ENCODE measurements at places on chromosomes 7 and 10.

DNA sequence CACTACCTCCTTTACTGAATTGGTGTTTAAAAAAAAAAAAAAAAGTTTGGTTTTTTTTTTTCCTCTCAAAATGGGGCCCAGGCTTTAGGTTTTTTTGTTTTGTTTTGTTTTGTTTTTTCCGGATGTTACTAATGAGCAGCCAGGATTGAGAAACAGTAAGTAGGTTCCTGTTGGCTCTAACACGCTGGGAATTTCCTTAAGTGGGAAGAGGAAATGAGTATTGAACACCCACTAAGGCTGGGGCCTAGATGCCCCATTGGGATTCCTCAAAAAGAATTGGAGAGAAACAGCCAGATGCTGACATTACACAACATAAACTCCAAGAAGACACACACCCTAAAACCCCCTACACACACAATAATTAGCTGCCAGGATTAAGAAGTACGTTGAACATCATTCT, 102.2 kb upstream of the NANOS1 start:
- DNase-seq = no peak

GRCh38 chr10:6271663-6272062, 68.9 kb downstream of the PFKFB3 start:
- no peak for DNase-seq

GRCh38 chr7:7607010-7607409, 33.5 kb upstream of the UMAD1 start:
- no peak for DNase-seq

GRCh38 chr10:34769899-34770298, 45.2 kb downstream of the PARD3 start:
- DNase-seq = no peak

DNA sequence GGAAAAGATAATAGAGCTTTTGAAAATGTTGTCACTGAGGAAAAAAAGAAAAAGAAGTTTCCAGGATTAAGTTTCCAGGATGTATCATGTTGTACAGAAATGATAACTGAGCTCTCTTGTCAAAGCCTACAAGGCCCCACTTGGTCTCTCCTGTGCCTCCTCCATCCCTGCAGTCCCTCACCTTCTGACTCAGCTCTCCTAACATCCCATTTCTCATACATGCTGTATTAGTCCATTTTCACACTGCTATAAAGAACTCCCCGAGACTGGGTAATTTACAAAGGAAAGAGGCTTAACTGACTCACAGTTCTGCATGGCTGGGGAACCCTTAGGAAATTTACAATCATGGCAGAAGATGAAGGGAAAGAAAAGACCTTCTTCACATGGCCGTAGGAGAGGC, 3.8 kb upstream of the DGKI start:
- DNase-seq = no peak

GRCh38 chr10:121683366-121683765, 85.1 kb upstream of the FGFR2 start:
- DNase-seq = no peak

GRCh38 chr7:136053689-136054485, 76.7 kb upstream of the MTPN start:
- DNase-seq = no peak

DNA sequence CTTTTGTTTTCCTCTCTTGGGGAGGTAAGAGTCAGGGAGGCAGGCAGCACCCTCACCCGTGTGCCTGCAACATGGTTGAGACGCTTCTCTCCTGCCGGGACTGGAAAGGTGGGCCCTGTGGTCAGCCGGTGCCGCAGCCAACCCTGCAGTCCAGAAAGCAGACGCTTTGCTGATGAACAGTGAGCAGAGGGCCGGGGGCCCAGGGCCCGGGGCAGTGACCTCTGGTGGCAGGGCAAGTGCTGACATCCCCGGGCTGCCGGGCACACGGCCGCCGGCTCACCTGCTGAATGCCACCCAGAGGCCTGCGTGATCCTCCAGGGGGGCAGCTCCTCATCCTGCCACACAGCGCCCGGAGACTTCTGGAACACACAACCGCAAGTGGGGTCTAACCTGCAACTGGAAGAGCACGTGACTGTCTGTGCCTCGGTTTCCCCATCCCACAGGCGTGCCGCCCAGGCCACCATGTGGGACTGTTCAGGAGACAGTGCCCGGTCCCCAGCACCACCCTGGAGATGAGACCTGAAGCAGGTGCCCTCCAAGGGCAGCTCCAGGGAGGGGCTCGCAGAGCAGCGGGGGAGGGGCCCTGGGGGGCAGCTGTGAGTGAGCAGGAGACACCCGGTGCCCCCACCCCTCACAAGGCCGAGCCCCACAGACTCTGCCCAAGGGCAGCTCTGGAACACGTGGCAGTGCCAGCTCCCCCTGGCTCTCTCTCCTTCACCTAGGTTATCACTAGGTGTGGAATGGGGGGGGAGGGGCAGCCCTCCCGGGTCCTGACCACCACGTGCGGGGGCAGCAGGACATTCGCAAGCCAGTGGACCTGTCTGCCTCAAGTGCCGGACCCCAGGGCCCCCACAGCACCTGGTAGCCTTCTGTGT, 2.2 kb upstream of the ADGRA1 start:
- no peak for DNase-seq

DNA sequence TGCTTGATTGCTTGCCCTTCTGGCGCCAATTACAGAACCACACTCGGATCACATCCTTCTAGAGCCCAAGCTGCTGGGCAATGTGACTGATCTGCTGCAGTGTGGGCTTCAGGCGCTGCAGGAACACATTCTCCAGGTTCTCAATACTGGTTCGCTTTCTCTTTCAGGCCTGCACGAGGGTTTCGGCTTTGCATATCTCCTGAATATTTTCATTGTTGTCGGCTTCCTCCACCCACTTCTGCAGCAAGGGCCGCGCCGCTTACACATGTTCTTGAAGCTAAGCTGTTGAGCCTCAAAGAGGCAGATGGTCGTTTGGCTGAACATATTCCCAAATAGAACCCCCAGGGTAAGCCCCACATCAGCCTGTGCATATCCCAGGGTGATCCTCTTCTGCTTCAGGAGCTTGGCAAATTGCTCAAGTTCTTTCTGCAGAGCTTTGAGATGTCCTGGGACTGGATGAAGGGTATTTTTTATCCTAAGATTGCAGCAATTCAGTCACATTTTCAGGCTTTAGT, 64.6 kb downstream of the HERC4 start:
- DNase-seq = no peak

DNA sequence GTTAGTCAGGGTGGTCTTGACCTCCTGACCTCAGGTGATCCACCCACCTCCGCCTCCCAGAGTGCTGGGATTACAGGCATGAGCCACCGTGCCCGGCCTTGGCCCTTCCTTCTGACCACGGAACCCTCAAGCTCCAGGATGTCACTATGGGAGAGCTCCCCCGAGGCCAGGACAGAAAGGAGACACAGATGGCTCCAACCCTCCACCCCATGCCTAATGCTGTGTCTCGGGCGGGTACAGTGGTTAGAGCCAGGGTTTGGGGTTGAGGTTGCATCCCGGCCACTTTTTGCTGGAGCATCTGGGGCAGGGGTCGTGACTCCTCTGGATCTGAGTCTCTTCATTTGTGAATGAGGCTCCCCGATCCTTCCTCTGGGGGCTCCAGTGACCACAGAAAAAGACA, 8.1 kb downstream of the MYL10 start:
- no peak for DNase-seq

- no peak for DNase-seq
Measured at GRCh38 chr7:46026741-46027140, 105.7 kb upstream of the IGFBP3 start.

DNA sequence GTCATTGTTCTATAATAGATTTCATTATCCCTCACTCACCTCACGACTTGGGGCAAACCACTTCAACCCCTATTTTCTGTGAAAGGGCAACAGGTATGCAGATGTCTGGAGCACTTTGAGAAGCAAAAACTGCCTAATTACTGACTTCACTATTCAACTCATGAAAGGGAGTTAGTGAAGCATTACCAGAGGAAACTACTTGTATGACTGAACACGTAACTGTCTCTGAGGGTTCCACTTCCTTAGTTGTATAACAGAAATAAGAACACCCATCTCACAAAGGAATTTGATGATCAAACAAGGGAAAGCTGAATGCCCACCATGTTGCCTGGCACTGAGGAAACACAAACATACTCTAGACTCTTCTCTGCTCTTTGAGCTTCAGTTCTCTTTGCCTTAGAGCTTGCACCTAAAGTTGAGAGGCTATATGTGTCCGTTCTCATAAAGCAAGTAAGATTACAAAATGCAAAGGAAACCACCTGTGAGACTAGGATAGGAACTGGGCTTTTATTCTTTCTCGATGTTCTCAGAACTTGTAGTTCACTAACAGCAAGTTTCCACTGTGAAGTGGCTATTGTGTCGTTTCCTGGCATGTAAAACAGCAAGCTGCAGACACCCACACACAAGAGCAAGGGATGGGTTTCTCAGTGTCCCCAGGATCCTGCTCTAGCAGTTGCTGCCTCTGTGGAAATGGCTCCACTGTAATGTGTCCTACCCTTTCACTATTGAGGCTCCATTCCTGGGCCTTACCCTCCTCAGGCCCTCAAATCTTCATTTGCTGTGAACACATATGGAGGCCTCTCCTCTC, 2.6 kb downstream of the TMEM243 start:
- DNase-seq = no peak

DNA sequence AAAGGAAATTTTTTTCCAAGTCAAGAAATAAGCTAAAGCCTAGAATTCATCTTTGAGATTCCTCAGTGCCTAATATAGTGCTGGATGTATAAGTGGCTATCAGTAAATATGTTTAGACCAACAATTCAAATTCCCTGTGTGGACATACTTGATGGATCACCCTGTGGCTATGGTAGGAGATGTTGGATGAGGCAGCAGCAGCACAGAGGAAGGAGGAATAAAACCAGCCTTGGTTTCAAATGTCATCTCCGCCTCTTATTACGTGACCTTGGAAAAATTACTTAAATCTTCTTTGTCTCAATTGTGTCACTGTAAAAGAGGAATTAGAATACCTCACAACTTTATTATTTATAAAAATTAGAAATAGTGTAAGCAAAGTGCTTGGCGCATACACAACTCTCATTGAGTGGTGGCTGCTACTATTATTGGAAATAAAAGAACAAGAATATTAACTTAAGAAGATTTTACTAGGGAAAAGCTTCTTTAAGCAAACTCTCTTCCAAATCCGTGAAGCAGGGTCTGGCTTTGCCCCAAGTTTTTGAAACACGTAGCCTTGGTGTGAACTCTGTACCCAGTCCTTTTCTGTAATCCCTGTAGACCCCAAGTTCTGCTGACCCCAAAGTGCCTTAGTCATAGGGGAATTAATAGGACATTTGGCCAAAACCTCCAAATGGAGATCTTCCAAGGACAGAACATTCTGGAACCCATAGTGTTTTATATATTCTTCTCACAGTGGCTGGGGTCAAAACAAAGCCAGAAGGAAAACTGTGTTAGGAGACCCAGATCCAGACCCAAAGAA, 283.8 kb downstream of the PTEN start:
- no peak for DNase-seq

GRCh38 chr10:62961951-62962523, 145.9 kb upstream of the EGR2 start:
- no peak for DNase-seq

DNA sequence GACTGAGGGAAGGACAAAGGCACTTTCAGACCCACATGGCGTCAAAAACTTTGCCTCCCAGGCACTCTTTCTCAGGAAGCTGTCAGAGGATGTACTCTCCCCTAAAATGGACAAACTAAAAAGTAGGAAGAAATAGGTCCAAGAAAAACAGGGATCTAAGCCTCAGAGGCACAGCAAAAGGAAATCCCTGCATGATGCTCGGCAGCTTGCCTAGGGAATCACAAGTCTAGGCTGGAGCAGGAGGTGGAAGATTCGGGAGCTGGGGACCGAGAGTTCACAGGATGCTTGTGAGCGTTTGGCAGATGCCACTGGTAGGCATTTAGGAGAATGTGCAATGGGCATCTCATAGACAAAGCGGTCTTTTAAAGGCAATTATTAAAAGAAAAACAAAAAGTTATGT, 60.8 kb downstream of the ATXN7L1 start:
- DNase-seq = no peak

- DNase-seq = no peak
Measured at GRCh38 chr7:134949171-134949570, 37.1 kb upstream of the AGBL3 start.

DNA sequence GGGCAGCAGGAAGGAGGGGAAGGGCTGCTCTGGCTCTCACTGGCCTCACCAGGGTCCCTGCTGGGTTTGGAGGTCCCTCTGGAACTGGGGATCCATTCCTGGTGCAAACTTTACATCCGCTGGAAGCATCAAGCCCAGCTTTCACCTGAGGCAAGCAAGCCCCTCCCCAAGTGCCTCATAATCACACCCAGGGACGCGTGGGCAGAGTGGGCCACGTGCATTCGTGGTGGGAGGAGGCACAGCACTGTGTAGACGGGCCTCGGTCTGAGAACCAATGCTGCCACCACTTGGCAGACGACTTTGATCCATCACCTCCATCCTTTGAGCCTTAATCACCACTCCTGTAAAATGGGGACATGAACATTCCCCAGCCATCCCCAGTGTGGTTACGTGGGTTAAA, 74.1 kb downstream of the VWA2 start:
- no peak for DNase-seq

GRCh38 chr7:28135760-28136159, 44.8 kb downstream of the JAZF1 start:
- DNase-seq = no peak

- peak; percentile 16 for DNase-seq
Measured at GRCh38 chr10:105952153-105952552, 1212.4 kb downstream of the SORCS1 start.

DNA sequence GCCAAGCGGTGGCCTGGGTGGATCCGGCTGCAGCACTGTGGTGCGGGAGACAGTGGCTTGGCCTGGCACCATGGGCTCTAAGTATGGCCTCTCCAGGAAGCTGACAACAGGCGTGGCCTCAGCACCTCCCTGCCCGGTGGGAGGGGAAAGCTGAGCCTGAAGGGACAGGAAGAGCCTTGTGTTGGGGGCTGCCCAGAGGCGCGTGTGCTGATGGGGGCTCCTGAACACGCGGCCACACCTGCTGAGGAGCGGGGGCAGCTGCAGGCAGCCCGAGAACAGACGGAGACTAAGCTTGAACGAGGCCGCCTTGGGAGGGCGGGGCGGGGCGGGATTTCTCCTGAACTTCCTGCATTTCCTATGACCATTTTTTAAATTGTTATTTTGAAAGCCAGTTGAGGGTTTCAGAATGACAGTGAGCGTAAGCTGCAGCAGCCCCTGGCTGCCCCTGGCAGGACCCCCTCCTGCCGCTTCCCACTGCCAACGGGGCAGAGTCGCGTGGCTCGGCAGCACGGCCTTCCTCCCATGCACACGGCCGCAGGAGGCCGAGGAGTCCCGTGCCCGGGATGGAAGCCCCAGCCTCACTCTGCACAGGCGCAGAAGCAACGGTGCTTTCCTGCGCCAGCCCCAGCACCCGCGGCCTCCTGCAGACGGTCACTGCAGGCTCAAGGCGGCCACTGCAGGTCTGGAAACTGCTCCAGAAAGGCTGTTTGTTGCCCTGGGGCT, 43.2 kb downstream of the DPYSL4 start:
- DNase-seq = no peak

All from nephron progenitor cell (in vitro differentiated cells).